ENCODE measurements at places on chromosomes 12 and 14. TPM values are rescaled to one million over a fixed set of nuclear protein-coding genes. Genes with fewer than 3 reads are reported as not detected.

The HNF1A gene
- not detected for total RNA-seq

The CLEC1B gene
- not detected for total RNA-seq

The ADAM20 gene
- total RNA-seq, result under 0.01 TPM

The KRT78 gene
- total RNA-seq, result not detected

The TAS2R9 gene
- total RNA-seq, result not detected

The SSPN gene
- 13.3 TPM for total RNA-seq

Measured in epithelial cell of alveolus of lung (primary cell).